A549 (cell line): ENCODE measurements at places on chromosomes 16 and 17.

GRCh38 chr16:65634291-65634690 is 512.4 kb upstream of the CDH11 start:
- no peak for DNase-seq

DNA sequence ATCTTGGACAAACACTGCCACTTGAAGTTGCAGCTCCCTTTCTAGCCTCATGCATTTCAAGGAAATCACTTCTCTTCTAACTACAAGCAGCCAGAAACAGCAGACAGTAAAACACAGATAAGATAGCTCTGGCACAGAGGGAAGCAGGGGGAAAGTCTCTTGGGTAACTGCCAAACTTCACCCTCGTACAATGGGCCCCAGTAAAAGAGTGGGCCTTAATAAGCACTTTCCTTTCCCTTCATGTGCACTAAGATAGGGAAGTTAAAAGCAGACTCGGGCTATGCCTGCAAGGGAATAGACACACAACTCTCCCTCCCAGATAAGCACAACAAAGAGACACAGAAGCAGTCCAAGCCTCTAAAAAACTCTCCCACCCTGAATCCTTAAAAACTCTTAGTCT is 4.2 kb upstream of the KRTAP4-5 start:
- no peak for DNase-seq

GRCh38 chr16:12625068-12625467 is 178.6 kb downstream of the CPPED1 start:
- no peak for DNase-seq

GRCh38 chr17:68035131-68035522 is 408 bp upstream of the KPNA2 start:
- DNase-seq = no peak

GRCh38 chr16:11539641-11540050 is 47.1 kb downstream of the LITAF start:
- DNase-seq = no peak

- peak; percentile 94 for DNase-seq
Observed at GRCh38 chr17:40322358-40323315, 13.7 kb downstream of the RARA start.

DNA sequence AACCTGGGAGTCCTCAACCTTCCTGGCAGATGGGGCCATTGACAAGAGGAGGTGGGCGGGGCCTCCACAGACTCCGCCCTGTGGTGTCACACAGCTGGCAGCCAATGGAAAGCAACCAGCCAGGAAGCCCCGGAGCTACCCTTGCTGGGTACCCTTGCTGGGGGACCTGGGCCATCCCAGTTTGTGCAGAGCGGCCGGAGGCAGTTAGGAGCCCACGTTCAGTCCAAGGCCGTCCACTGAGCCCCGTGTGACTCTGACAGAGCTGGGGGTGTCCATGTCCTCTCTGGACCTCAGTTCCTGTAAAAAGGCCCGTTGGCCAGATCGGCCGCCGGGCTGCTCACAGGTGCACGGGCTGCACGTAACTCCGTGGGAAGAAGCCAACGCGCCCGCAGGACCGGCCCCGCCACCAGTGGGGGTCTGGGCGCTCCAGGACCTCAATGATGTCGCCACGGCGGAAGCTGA is 17.1 kb upstream of the FAM83G start:
- DNase-seq = no peak

DNA sequence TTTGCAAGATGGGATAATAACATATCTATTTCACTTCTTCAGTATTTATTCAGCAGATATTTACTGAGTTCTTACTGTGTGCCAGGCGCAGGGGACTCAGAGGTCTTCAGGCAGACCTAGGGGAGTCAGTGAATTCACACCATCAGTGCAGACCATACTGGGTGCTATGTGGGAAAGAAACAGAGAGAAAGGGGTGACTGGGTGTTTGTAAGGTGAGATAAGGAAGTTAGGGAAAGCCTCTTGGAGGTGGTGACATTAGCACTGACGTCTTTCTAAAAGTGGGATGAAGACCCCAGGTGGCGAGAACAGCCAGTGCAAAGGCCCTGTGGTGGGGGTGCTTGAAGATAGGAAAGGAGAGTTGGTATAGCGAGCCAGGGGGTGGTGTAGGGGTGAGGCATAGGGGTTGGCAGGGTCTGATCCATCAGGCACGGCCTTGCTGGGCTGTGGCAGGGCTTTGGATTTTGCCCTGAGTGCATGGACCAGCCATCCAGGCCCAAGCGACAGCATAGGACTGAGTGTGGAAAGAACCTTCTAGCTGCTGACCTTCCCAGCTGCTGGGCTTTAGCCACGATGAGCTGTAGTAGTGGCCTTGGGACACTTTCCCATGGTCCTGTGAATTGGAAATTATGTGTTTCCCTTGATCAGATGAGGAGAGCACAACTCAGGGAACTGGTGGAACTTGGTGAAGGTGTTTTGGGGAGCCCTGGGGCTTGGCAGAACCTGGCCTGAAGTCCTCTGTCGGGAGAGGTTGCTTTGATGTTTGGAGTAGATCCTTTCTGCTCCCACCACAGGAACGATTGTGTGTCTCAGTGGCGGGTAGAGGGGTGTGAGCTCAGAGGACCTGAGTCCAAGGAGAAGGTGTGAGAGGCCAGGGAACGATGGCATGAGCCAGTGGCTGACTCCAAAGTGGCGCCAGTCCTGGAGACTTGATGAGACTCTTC is 3.9 kb upstream of the SOCS1 start:
- no peak for DNase-seq

DNA sequence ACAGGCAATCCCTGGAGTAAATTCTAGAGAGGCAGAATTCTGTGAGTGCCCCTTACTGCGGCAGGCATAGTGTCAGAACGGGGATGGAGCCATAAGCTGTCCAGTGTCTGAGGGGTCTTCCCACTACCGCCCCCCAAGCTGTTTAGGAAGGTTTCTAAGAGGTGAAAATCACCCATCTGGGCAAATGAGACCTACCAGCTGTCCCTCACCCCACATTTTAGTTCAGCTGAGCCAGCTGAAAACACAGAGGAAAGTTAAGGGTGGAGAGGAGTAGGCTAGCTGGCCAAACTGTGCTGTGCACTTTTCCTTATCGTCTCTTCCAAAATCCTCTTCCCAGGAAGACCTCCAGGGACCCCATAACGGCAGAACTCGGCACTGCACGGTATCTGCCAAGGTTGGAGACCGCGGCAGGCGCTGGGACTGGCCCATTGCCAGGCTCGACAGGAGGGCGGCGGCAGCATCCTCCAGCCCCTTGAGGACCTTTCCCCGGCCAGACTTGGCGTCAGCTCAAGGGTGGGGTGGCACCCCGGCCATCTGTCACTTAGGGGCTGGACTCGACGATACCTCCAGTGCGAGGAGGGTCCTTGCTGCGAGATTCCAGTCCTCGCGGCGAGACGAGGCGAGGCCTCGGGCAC is 955 bp downstream of the ACLY start:
- peak; percentile 44 for DNase-seq

DNA sequence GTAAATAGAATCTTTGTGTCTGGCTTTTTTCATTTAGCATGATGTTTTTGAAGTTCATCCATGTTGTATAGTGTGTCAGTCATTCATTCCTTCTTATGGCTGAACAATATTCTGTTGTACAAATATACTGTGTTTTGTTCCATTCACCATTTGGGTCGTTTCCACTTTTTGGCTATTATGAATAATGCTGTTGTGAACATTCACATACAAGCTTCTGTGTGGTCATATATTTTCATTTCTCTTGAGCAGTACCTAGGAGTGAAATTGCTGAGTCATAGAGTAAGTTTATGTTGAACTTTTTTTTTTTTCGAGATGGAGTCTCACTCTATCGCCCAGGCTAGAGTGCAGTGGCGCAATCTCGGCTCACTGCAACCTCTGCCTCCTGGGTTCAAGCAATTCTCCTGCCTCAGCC is 32.3 kb upstream of the TAOK1 start:
- no peak for DNase-seq

DNA sequence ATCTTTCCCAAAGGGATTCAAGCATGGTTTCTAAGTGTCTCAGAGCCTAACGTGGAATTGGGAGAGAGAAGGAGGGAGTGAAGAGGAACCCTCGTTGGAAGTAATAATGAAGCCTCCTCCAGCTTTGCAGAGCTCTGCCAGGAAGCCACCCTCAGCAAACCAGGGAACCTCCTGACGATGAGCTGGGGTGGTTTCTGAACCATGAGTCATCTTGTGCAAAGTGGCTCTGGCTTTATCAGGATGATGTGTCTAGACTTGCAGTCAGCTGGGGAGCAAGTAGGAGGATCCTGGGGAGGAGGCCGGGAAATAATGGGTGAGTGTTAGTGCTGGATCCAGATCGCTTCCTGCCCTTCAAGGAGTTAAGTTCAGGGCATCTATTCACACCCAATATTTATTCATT is 191.7 kb upstream of the RBFOX1 start:
- peak; percentile 6 for DNase-seq

DNA sequence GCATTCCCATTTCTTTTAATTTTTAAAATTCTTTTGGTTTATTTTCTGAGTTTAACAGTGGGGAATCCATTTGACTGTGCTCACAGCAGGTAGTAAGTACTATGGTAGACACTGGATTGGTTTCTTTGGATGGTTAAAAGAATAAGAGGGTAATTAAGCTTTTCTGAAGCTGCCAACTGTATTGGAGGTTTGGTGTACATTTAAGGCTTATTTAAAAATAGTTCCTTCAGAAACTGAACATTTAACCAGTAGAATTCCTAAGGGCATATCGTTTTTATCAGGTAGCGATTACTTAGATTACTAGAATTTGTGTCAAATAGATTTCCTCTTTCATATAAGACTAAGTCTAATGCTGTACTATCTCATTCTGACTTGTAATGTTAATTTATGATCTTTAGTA is 162.4 kb downstream of the PPM1E start:
- DNase-seq = no peak

DNA sequence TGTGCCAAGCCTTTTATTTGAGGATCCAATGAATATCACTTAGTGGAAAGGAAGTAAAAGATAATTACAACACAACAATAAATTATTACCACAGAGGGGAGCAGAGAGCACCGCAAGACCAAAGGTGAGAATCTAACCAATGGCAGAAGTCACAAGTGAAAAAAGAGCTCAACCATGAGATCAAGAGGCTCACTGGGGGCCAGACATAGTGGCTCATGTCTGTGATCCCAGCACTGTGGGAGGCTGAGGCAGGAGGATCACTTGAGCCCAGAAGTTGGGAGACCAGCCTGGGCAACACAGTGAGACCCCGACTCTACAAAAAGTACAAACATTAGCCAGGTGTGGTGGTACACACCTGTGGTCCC is 17.7 kb downstream of the ANKRD11 start:
- DNase-seq = no peak

- peak; percentile 93 for DNase-seq
Observed at GRCh38 chr17:81328978-81329926, 34.1 kb upstream of the SLC38A10 start.

- DNase-seq = no peak
Observed at GRCh38 chr16:10504404-10504885, 76.0 kb downstream of the EMP2 start.

DNA sequence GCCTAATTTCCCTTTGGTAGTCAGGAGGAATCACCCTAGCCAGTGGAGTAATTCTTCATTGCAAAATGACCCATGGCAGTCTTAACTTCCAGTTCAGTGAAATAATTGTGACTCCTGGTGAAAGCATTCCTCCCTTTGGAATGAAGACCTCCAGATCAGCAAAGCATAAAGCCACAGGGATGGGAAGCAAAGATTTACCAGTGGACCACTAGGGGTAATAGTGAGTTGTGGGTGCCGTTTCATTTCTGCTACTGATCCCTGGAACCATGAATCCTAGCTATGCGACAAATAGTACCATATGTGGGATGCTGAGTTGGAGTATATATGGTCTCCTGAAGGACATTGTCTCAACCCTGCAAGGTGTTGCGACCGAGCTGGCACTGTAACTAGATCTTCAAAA is 13.7 kb downstream of the DYNLL2 start:
- no peak for DNase-seq

DNA sequence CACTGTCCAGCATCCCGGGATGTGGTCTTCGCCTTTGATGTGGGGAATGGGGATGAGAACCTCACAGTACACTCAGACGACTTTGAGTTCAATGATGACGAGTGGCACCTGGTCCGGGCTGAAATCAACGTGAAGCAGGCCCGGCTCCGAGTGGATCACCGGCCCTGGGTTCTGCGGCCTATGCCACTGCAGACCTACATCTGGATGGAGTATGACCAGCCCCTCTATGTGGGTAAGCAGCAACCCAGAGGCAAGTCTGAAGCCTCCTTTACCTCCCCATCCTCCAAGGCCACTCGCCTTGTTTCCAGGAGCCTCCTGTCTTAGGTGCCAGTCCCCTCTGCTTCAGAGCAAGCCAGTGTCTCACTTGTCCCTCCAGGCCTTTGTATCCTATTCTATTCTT is 10.2 kb downstream of the CNTNAP1 start:
- DNase-seq = no peak
